EH (cell line): ENCODE measurements at places on chromosomes 3 and 15.

GRCh38 chr15:88800026-88800425 lies 3.2 kb upstream of the ACAN start:
- DNase-seq = peak; percentile 55

GRCh38 chr3:177367788-177368187 lies 170.5 kb upstream of the TBL1XR1 start:
- no peak for DNase-seq

DNA sequence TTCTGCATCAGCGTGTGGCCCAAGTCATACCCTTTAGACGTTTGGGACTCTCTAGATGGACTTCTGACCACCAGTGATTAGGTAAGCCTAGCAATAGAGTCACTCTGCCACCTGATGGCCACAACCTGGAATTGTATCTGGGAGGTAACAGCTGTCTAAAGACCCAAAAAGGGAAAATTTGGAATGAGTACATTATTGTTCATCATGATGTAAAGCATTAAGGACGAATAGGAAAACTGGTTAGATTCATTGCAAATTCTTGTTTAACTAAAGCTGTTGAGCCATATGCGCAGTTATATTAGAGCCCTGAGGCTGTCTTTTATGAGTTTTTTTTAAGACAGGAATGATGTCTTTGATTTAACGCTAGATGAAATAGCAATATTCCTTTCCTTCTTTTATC lies 63.6 kb downstream of the FAM81A start:
- DNase-seq = peak; percentile 56

- no peak for DNase-seq
Observed at GRCh38 chr15:42150219-42150970, 6.0 kb downstream of the PLA2G4F start.

DNA sequence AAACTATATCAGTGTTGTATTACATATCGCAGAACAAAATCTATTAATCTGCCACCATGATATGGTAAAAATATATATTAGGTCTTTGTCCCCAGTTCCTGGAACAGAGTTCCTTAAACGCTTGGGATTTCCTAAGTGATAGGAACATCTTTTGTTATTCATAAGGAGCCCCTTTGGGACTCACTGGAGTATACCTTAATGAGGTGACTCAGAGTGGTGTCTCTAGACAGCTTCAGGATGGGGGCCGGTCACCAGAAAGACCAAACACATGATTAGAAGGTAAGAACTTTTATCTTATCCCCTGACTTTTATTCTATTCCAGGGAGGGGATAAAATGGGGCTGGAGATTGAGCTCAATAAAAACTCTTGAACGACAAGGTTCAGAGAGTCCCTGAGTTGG lies 12.3 kb upstream of the CHCHD6 start:
- no peak for DNase-seq

GRCh38 chr3:140568842-140569520 lies 108.9 kb upstream of the TRIM42 start:
- DNase-seq = no peak
